Type B pancreatic cell (in vitro differentiated cells): ENCODE measurements at places on chromosomes 6 and 20.
A peak's percentile ranks its signal among the peaks of the same experiment; 100 is the strongest.

DNA sequence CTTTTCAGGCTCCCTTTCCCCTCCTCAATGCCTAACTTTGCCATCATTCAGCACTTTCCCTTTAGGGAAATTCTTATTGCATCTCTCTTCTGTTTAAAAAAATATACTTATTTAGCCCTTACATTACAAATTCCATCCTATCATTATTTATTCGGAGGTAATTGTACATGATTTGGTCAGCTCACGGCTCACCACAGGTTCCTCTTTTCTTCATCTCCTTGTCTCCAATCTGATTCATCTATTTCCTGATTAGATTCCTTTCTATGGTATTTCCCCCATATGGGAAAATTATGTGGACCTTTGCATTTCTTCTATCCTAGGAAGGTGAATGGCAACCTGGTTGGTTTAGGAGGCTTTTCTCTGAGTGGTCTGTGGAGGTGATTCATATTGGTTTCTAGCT, 12.9 kb upstream of the EMILIN3 start:
- DNase-seq: no peak

- no peak for DNase-seq
Observed at GRCh38 chr6:53203483-53203882, 54.8 kb upstream of the GCM1 start.

DNA sequence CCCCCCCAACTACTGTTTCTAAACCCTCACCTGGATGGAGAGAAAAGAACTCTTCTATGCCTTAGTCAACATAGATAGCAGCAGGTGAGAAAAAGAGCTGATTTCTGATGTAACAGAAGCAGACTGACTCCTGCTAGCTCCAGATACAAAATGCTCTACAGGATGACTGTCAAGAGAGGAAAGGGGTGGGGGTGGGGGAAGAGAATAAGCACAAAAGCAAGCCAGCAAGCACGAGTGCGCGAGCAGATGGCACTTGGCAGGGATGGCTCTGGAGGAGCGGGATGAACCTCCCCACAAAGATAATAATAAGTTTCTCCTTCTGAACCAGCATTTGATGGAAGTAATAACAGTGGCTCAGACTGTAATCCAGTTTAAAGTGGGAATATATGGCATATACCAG, 45.6 kb upstream of the SPDEF start:
- DNase-seq: no peak

GRCh38 chr6:22467645-22468044, 101.7 kb upstream of the HDGFL1 start:
- no peak for DNase-seq

- DNase-seq: no peak
Observed at GRCh38 chr6:33453393-33454008, 875 bp upstream of the ZBTB9 start.

DNA sequence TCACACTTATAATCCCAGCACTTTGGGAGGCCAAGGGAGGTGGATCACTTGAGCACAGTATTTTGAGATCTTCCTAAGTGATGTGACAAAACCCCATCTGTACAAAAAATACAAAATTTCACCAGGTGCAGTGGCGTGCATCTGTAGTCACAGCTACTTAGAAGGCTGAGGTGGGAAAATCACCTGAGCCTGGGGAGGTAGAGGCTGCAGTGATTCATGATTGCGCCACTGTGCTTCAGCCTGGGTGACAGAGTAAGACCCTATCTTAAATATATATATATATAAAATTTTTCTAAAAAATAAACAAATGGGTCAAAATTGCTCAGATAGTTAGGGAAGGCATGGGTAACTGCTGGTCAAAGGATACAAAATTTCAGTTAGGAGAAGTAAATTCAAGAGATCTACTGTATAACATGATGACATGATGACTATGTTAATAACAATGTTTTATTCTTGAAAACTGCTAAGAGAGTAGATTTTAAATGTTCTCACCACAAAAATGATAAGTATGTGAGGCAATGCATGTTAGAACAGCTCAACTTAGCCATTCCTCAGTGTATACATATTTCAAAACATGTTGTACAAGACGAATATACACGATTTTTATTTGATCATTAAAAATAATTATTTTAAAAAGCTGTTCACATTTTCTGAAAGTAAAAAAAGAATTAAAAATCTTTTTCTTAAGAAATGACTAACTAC, 24.4 kb downstream of the TBC1D32 start:
- DNase-seq: no peak

- DNase-seq: no peak
Observed at GRCh38 chr6:135300576-135300975, 119.5 kb downstream of the MYB start.

GRCh38 chr6:126539022-126539421, 199.1 kb downstream of the CENPW start:
- DNase-seq: no peak

DNA sequence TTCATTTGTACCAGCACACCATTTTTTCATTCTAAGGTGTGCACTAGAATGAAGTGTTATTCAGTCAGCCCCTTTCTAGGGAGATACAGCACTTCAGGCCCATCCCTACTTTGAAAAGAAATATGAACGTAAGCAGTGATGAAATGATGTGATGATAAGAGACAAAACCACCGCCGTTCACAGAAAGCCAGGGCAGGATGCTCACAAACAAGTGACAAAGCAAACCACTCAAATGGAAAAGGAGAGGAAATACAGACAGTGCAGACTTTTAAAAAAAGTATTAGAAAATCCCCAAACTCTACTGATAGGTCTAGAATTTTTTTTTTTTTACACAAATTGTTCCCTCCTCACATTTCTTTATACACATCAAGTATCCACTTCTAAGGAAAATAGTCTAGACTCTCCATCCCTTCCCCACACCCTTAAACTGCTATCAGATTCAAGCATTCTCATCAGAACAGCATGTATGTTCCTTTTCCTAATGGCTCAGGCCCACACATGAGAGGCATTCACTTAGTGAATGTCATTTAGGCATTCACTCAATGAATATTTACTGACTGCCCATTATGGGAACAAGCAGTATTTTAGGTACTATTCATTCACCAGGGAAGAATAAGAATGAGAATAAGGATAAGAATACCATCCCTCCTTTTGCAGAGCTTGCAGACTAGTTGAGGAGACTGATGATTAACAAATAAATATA, 243.5 kb downstream of the GMPR start:
- DNase-seq: no peak

DNA sequence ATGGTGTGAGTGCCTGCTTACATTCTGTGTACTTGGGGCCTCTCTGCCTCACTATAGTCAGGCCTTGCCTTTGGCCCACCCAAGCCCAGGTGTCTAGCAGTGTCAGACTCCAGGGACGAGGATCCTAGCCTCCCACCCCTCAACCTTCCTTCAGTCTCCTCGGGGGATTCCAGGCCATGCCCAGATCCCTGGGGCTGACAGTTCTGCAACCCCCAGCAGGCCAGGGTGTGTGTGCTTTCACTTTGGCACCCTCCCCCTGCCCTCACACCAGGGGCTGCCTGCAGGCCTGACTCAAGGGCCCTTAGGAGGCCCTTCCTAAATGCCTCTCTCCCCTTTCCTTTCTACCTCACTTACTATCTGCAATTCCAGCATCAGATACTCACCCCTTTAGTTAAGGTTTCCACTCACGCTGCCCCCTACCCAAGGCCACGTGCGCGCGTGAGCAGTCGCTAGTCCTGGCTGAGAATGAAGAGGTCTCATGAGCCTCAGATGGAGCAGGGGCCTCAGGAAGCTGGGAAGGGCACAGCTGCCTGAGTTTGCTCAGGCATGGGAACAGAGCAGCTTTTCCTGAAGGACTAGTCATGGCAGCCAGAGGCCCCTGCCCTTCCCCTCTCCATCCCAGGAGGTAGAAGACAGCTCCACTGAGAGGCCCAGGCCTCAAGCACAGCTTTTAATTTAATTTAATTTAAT, 859 bp upstream of the CLPS start:
- DNase-seq: no peak

- no peak for DNase-seq
Observed at GRCh38 chr6:77678048-77678447, 25.2 kb downstream of the MEI4 start.

DNA sequence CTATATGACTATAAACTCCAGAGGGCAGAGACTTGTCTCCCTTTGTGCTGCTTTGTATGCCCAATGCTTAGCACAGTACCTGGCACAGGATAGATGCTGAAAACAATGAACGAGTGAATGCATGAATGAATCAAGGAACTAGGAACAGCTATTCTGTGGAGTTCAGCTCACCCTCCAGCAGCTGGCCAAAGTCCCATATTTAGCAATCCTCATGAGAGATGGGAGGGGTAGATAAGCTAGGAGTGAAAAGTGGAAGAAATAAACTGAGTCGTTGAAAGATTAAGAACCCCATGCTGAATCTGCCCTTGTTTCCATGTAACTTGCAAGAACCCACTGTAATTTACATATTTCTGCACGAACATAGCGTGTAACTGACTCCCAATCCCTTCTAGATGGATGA, 106.5 kb downstream of the MAFB start:
- DNase-seq: no peak

DNA sequence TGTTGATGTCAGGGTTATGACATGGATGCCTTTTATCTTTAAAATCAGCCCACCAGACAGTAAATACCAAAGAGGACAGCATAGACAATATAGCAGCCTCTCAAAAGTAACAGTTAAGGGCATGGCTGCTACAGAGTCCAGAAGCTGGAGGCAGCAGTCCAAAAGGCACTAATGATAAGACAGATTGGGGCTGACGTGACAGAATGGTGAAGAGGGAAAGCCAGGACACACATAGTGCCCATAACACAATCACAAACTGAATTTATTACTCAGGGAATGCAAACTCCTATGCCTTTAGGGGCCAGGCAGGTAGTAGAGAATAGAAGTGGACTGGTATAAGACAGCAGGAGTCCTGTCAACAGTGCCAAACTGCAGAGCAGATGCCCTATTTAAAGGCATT, 40.7 kb downstream of the TP53INP2 start:
- no peak for DNase-seq

DNA sequence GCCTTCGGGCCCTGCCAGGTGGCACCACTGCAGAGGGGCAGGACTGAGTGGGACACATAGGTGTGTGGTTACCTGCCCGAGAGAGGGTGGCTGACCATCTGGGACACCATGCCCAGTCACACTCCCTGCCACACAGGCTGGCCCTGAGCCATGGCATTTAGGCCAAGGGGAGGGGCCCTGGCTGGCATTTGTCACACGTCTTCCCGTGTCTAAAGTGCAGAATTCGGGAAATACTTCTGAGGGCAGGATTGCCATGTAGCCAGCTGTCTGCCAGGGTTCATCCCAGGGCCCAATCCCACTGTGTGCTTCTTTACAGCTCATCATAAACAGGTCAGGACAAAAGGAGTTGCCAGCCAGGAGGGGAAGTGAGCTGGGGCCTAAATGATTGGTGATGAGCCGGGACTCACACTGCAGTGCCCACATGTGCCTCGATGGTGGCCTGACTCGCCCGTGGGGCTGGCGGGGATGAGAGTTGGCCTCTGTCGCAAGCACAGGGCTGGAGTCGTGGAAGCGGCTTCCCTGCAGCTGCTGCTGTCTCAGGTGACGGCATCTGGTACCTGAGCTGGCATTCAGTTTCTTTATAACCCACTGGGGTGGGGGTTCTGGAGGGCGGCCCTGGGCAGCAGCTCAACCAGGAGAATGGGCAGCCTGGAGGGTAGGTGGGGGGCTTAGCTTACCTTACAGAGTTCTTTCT, 5.9 kb upstream of the UNC93A start:
- DNase-seq: peak; percentile 47

GRCh38 chr6:47323887-47324286, 14.2 kb upstream of the TNFRSF21 start:
- DNase-seq: no peak

- no peak for DNase-seq
Observed at GRCh38 chr20:2142649-2143048, 41.0 kb downstream of the STK35 start.

DNA sequence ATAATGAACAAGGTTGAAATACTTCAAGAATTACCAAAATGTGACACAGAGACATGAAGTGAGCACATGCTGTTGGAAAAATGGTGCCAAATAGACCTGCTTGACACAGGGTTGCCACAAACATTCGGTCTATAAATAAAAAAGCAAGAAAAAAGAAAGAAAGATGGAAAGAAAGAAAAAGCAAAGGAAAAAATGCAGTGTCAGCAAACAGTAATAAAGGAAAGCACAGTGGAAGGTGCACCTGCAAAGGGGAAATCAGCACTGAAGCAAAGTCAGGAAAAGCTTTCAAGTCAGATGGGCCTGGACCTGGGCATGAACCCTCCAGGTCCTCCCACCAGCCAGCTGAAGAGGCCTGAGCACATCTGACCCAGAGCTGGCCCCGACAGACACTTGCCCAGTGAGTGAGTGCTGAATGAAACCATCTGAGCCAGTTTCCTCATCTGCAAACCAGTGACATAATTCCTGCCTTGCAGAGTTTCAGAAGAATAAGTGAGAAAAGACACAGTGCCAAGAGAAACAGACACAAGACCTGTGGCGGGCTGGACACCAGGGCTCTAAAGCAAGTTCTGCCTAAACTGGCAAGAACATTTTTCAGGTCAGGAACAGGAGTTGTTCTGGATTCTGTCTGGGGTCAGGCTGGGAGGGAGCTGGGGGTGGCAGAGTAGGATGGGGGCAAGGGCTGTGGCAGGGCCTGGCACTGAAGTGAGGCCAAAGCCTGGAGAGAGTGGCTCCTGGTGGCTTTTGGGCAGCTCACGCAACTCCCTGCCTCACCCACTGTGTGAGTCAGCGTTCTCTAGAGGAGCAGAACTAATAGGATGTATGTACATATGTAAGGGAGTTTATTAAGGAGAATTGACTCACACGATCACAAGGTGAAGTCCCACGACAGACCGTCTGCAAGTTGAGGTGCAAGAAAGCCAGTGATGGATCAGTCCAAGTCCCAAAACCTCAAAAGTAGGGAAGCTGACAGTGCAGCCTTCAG, 23.9 kb upstream of the MICB start:
- no peak for DNase-seq

GRCh38 chr6:106870824-106871717, 103.5 kb downstream of the CD24 start:
- DNase-seq: no peak

GRCh38 chr6:164114051-164114450, 699.5 kb downstream of the QKI start:
- no peak for DNase-seq

- DNase-seq: no peak
Observed at GRCh38 chr6:152146385-152146784, 338.9 kb downstream of the ESR1 start.
